ENCODE measurements at places on chromosomes 12 and 14.

GRCh38 chr12:1613860-1614259, 15.2 kb upstream of the WNT5B start:
- no peak for DNase-seq

- DNase-seq, result no peak
Observed at GRCh38 chr12:116148844-116149243, 128.6 kb downstream of the MED13L start.

DNA sequence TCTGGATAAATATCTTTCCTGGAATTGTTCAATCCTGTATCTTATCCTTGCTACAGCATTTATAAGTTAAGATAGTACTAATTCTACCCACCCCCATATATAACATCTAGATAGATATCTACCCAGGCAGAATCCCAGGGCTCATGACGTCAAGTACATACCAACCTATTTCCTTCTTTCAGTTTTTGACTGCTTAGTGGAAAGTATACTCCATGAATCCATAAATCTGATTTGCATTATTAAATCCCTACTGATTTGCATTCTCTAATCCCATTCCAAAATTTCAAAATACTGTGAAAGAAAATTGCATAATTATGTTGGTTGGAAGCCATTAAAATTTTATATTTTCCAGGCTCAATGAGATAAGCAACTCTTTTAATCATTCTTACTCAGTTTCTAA, 111.7 kb downstream of the KITLG start:
- DNase-seq, result no peak

- DNase-seq, result no peak
Observed at GRCh38 chr12:40829738-40830144, 137.5 kb downstream of the CNTN1 start.

DNA sequence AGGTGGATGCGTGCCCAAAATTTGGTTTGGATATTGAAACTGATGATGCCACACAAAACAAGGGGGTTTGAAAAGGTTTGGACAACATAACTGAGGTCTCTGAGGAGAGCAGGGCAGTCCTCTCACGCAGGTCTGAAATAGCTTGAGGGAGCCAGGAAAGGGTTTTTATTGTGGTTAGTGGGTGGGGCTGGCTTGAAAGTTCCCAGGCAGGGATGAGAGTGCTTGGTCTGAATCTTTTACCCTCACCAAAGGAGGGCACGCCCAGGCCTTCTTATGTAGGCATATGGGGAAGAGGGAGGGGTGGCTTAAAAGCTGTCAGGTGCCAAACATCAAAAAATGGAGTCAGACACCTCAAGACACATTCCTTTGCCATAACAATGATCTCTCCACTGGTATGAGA, 493.1 kb upstream of the CCDC196 start:
- DNase-seq, result no peak

DNA sequence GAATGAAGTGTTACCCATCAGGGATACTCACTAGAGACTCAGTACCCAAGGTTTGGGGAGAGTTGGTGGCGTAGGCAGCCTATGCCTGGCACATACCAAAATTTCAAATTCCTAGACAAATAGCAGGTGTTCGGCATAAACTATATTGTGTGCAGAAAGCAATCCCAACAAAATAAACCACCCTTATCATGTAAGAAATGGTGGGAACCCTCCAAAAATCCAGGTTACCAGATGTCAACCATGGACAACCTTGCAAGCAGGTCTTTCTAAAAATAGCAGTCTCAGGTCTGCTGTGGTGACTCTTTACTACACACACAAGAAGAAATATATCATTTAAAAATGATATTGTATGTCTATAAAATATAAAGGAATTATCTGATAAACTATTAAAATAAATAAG, 17.7 kb upstream of the PTGER2 start:
- no peak for DNase-seq

GRCh38 chr14:105046891-105047282, 18.3 kb downstream of the GPR132 start:
- DNase-seq, result no peak

GRCh38 chr12:105912882-105913678, 225.7 kb downstream of the NUAK1 start:
- DNase-seq, result no peak

DNA sequence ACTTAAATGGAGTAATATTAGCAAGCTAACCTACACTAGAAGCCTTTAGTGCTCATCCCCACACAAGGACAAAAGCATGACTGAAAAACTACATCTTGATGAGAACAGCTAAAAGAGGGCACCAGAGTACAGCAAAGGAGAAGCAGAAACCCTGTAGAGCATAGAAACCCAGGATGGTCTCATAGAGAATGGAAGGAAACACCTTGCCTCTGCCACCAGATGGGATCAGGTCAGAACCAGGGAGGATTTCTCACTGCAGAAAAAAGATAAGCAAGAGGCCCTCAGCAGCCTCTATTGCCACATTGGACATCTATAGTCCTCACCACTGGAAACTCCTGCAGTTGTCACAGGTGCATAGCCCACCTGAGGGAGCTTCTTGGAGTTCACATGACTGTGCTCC, 13.6 kb upstream of the ZNF705A start:
- no peak for DNase-seq

Data from HL-60 (cell line).